ENCODE measurements at places on chromosomes 2 and 18. TPM values are rescaled to one million over a fixed set of nuclear protein-coding genes. Genes with fewer than 3 reads are reported as not detected.

- peak; percentile 79 for DNase-seq
Measured at GRCh38 chr18:42038936-42039335, 83.9 kb downstream of the PIK3C3 start.

The SLC4A5 gene
- 0.17 TPM for total RNA-seq

- DNase-seq, result peak; percentile 18
Measured at GRCh38 chr2:140734992-140735391, 1395.8 kb downstream of the LRP1B start.

The SFTPB gene
- not detected for total RNA-seq

- DNase-seq, result no peak
Measured at GRCh38 chr2:125397535-125398251, 1258.3 kb upstream of the GYPC start.

The LRRC30 gene
- not detected for total RNA-seq

DNA sequence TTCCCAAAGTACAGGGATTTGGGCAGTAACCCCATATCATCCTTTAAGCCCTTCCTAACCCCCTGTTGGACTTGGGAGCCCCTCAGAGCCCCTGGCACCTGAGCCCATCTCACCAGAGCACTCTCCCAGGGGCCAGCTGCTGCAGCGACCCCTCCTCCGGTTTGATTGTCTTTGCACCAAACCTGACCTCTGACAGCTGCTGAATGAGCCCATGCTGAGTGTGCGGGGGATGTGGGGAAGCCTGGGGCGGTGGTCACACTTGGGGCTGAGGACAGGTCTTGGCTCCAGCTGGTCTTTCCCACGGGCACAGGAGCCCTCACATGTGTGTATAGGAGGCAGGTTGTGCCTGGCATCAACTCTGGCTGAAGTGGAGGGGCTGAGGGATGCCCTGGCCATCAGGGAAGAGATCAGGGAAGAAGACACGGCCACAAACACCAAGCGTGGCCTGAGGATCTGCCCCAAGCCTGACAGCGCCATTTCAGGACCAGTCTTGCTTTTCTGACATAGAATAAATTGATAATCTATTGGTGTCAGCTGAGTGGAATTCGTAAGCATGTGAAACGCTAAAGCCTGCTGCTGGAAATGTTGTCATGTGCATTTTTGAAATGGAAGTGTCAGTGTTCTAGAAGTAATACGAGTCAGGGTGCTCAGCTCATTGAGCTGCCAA lies 102.4 kb downstream of the ACKR3 start:
- no peak for DNase-seq

DNA sequence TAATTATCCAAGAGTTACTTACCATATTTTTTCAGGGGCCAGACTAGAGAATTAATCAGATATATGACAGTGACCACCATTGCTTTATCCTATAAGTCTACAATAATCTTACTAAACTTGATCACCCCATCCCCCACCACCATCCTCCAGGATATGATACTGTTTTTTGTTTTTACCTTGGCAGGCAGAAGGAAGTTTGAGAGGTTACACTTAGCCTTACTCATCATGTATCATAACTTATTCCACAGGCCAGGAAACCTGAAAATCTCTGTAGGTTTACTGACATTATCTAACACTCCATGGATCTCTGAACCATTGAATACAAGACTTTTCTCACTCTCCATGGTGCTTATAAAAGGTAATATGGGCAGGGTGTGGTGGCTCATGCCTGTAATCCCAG lies 602.7 kb downstream of the KCNJ3 start:
- DNase-seq, result no peak

DNA sequence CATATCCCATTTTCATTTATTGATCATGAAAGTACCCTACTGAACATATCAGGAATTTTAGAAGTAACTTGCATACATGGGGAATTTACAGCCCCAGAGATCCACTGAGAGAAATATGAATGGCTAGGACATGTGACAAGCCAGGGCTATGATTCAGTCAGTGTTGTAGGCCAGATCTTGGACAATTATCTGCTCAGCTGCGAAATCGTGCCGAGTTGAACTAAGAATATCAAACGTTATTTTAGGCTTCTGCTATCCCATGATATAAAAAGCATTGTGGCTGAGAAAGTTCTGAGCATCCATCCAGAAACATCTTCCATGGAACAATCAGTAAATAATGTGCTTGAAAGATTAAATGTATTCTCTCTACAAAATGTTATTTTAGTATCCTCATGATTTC lies 85.7 kb upstream of the UNC80 start:
- DNase-seq, result no peak

GRCh38 chr2:151033271-151034248 lies 228.1 kb downstream of the RBM43 start:
- DNase-seq, result no peak

DNA sequence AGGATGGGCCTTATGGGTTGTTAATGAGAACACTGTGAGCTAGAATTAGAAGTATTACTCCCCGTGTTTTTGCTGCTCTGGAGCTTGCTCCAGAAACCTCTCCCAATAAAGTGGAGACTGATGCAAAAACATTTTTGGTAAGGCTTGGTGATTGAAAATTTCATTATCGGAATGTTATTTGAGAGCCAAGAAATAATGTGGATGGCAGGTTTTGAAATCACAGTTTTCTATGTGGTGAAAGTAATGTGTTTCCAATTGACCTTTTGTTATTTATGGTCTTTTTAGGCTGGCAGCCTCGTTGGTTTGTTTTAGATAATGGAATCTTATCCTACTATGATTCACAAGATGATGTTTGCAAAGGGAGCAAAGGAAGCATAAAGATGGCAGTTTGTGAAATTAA lies 5.1 kb downstream of the PLEKHA3 start:
- no peak for DNase-seq

- DNase-seq, result no peak
Measured at GRCh38 chr18:6558446-6559156, 143.9 kb upstream of the L3MBTL4 start.

GRCh38 chr2:217398101-217398500 lies 538.2 kb upstream of the TNP1 start:
- no peak for DNase-seq

DNA sequence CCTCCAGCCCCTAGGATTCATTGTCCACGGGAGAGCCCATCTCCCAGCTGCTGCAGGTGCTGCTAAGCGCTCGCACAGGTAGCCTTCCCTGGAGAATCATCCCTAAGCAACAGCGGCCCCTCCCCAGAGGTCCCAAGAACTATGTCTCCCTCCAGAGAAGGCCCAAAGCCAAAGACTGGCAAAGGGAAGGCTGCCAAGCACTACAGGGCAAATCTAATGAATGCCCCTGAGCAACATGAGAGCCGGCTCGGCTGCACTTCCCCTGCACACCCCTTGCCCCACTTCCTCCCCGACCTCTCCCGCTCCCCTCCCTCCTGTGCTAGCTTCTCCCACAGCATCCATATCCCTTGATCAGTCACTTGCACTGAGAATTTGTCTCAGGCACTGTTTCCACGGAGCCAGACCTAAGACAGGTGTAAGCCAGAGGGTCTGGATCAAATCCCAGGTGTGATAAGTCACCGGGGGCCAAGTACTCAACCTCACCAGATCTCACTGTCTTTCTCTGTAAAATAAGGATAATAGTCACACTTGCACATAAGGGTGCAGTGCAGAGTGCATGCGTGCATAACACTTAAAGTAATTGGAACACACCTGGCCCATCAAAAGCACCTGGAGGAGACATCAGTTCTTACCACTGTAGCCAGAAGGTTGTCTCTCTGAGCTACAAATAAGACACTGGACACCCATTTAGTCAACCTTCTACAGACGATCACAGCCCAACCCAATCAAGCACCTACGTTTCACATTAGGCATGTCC lies 20.1 kb upstream of the COL6A3 start:
- no peak for DNase-seq

- no peak for DNase-seq
Measured at GRCh38 chr2:133314795-133315194, 253.5 kb downstream of the NCKAP5 start.

DNA sequence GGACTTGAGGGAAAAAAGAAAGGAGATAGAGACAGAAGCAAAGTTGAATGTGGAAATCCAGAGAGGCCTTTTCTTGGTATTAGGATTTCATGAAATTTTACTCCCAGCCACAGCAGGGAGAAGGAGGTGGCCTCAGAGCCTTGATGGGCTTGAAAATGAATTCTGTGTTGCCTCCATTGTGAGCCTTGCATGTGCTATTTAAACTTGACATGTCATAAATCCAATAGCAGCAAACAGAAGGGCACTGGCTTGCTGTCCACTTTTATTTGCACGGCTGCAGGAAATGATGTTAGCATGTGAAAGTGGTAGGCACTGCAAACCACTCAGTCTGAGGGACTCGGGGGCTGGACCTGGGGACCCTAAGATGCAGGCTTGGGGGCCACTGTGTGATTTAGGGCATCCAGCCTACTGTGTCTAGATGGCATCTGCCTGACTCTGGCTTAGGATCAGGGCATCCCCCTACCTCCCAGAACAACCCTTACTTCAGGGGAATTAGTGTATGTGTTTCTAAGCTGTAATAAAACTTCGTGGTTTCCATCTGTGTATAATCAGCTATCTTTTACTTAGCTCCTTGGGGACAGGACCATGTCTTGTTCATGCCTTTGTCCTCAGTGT lies 139.1 kb upstream of the SKOR2 start:
- DNase-seq, result no peak

The STAT4 gene
- 0.71 TPM for total RNA-seq

The PGAP1 gene
- total RNA-seq, result 9.0 TPM

The MTX2 gene
- total RNA-seq, result 42.4 TPM

The CHMP3 gene
- total RNA-seq, result 103 TPM

DNA sequence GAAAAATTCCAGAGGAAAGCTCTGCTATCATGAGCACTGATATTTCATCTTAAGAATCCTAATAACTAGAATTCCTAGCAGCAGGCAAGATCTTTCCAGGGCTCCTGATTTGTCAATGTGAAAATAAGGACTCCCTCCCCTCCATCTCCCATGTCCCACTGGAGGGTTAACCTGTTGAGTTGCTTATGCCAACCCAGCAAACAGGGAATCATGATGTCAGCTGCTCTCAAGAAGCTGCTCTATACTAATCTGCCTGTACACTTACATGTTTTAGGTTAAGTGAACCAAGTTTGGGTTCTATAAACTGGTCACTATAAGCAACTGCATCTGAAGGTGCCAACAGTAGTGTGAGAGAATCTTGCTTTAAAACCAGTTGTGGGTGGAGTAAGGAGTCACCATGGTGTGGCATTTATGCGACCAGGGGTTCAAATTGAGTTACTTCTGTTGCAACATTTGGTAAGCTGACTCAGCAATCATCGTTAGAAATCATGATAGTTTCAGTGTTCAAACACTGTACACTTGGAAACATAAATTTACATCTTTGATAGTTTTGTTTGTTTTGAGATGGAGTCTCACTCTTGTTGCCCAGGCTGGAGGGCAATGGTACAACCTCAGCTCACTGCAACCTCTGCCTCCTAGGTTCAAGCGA lies 53.4 kb downstream of the STK25 start:
- DNase-seq, result no peak

The MATN3 gene
- 4.3 TPM for total RNA-seq

The CIB4 gene
- not detected for total RNA-seq
